Stimulated activated CD8-positive, alpha-beta memory T cell treated with anti-CD3 and anti-CD28 coated beads, Interleukin-4, amount 100 ng/mL, for 1 hour (primary cell): ENCODE measurements at places on chromosomes 3 and 15.

GRCh38 chr3:25592510-25592968 lies 72.2 kb downstream of the TOP2B start:
- DNase-seq: no peak

- no peak for DNase-seq
These were observed 37.4 kb upstream of the B3GNT5 start for GRCh38 chr3:183215591-183216202.

DNA sequence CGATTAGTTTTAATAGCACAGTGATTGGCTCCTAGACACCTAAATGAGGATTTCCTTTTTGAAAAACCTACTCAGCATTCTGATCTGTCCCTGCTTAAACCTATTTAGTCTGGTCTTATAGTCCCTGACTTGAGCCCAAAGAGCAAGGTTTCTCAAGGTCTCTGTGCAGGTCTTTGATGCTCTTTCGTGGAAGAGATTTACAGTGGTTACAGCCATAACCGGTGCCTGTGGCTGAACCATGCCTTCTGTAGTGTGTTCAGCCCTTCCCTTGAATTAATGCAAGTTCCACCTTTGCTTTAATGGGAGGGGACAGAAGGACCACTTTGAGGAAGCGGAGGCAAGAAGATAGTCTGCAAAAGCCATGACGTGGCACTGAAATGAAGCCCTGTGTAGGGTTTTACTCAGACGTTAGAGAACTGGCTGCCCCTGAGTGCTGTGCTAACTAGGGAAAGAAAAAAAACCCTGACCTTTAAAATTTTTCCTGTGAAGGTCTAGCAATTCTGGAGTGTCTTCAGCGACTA lies 43.0 kb downstream of the ZBTB38 start:
- no peak for DNase-seq

- no peak for DNase-seq
These were observed 33.3 kb upstream of the MRPS22 start for GRCh38 chr3:139310474-139310933.

GRCh38 chr15:57758560-57758959 lies 52.0 kb downstream of the POLR2M start:
- DNase-seq: no peak

GRCh38 chr3:27945229-27945628 lies 223.1 kb upstream of the EOMES start:
- DNase-seq: no peak

GRCh38 chr3:53083521-53083920 lies 37.6 kb upstream of the SFMBT1 start:
- no peak for DNase-seq

DNA sequence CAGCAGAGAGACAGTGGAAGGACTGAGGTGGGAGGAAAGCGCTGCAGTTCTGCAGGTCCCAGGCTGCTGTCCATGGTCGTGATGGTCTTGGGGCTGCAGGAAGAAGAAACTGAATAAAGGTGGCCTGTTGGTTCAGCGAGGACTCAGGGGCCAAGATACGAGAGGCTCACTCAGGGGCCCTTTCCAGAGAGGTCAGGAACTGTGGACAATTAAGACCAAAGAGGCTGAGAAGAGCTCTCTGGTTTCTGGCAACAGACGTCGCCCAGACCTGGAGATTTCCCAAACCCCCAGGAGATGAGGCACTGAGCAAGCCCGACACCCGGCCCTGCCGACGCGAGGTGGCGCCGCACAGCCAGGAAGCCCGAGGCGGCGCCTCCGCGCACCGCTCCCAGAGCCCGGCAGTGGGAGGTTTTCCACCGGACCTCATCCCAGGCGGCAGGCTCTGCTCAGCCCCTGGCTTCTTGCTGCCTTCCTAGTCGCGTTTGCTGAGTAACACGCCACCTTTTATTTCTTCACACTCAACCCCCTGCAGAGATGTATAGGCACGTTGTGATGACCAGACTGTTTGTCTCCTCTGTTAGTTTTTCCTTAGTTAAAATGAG lies 56.4 kb upstream of the ARRDC4 start:
- DNase-seq: no peak

DNA sequence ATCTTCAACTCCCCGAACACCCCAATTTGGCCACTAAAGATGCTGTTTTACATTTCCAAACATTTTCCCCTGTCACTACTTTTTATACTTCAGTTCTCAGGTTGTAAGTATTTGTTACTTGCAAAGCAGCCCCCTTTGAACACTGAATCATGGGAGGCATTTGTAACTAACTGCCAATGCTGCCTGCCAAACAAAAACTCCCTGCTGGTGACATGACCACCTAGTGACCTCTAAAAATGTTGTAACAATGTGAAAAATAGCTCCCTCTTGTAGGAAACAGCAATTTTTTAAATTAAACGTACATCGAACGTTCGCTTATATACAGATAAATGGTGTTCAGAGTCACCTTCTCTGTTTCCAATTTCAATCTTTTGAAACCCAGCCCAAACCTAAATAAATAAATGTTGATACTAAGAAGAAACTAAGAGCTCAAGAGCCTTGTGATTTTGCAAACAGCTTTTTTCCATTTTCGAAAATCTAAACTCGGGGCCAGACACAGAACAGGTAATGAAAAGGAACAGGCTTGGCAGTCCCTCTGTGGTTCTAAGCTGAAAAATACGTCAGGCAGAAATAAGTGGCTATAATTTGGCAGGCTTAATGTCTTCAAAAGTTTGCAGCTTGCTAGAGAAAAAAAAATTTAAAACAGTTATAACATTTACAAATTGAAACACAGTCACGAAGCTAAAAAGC lies 268.6 kb upstream of the WNT5A start:
- no peak for DNase-seq

GRCh38 chr3:155233213-155233612 lies 60.3 kb downstream of the STRIT1 start:
- no peak for DNase-seq

DNA sequence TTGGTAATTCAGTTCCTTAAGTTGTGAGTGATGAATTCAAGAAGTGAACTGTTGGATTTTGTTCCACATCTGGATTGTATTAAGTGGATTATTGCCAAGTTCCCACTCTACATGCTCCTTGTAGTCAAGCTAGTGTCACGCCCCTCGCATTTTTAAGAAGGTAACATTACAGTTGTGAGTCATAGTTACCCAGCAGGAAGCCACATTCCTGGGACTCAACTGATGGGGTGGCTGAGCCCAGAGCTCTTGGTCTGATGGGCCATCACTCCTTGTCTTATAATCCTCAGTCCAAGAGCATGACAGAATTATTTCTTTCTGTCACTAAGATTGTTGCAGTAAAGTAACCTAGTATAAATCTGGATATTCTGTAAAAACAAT lies 102.7 kb downstream of the PTPRG start:
- DNase-seq: no peak

- DNase-seq: no peak
These were observed 136.2 kb upstream of the EIF1B start for GRCh38 chr3:40173227-40173721.
